Activated CD4-positive, CD25-positive, alpha-beta regulatory T cell (primary cell): ENCODE measurements at places on chromosomes 5 and 9.
A peak's percentile ranks its signal among the peaks of the same experiment; 100 is the strongest.

DNA sequence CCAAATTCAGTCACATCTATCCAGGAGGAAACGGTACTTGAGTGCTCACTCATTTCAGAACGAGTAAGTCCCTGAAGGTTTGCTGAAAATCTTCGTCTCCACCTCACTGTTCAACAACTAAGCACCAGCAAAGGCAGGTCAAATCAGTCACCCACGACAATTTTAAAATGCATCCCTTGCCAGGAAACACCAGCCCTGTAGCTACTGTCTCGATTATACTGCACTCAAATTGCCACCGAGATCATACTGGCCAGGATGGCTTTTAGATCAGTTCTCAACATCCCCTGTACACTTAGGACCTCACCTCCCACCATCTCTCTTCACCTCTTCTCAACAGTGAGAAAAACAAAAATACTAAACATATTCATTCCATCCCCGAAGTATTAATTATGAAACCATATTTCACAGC, 298.6 kb downstream of the AGTPBP1 start:
- no peak for DNase-seq

- no peak for DNase-seq
Observed at GRCh38 chr9:134842321-134842720, 38.3 kb upstream of the FCN2 start.

DNA sequence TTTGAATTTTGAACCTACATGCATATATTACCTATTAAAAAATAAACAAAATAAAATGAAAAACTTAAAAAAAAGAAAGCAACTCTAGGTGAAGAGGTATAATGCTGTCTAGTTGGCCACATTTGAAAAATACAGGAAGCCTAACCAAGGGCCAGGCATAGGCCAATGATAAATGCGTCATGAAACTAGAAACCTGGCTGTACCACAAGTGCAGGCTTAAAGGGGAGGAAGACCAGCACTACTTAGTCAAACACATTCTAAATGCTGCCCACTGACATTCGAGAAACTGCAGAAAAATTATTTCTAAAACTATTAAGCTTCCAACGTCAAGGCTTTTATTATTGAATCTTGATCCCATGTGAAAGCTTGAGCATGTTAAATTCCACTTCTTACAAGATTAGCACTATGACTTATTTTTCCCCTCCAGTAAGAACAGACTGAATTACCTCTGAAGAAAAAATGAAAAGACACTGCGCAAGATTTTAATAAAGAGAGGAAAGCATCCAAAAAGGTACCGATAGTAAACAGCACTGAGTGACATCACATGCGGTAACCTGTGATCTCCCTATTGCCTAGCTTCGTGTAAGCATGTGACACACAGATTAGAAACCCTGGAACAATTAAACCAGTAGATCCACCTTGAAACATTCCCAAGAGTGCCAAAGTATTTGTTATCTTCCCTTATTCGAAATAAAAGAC, 16.2 kb downstream of the CDC14B start:
- no peak for DNase-seq

DNA sequence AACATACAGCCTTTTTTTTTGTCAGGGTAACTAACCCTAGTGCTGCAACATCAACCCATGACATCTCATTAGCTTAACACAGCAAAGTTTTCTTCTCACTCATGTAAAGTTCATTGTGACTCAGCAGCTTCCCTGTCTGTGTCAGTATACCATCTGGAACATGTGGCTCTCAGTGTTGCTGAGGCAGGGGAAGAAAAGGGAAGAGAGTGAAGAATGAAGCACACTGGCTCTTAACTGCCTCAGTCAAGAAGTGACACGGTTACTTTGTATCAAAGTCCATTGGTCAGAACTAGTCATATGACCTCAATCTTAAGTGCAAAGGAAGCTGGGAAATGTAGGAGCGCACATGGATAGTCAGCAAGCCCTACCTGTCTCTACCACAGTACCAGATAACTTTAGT, 185.0 kb upstream of the ELL2 start:
- no peak for DNase-seq

- DNase-seq, result no peak
Observed at GRCh38 chr5:74105126-74105780, 479.3 kb downstream of the ARHGEF28 start.

DNA sequence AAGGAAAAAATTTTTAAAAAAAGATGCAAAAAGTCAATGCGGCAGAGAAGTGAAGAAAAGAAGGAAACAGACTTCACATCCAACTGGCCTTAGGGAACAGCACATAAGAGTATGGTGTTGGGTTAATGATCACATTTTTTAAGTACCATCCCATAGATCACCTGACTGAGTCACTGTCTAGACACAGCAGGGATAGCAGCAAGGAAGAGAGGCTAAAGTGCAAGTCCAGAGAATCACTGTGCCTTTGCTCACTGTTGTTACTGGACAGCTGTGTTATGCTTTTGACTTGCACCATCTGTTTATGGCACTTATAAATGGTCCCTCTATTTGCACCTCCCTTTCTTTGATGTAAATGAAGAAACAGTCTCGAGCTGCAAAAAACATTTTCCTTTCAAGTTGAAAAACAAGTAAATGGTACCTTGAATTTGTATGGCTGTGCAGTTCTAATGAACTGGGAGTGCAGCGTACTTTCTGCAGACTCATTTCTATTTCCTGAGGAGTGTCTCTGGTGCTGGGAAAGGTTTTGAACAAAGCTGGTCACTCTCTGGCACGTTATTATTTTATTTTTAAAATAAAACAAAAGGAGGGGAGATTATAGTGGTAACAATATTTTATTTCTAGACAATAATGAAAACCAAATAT, 84.2 kb downstream of the TRPM6 start:
- no peak for DNase-seq

- no peak for DNase-seq
Observed at GRCh38 chr9:124698265-124698664, 72.8 kb downstream of the NR6A1 start.

DNA sequence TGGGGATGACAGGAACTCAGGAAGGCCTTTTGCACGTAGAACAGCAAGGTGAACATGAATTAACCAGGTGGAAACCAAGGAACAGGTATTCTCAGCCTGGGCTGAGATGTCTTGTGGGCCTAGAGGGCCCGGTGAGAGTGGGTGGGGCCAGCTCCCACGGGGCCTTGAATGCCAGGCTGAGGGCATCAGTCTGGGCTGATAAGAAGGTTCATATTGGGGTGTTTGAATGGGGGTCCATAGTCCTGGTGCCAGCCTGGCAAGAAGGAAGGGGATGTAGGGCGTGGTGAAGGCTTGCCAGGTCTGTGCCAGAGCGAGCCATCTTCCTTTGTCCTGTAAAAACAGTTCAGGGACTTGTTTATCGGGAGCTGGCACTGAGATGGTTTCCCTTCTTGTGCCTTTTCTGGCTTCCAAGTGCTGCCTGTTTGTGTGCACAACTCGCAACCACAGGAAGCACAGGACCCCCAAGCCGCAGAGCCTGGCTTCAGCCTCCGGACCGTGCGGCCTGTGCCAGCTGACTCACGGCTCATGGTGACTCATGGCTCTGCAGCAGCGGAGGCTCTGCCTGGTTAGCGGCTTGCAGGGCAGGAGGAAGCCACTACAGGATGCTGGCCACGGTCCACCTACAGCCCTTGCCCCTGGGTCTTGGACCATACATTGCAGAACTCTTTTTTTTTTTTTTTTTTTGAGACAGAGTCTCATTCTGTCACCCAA, 2.4 kb downstream of the CARD19 start:
- DNase-seq, result peak; percentile 30

DNA sequence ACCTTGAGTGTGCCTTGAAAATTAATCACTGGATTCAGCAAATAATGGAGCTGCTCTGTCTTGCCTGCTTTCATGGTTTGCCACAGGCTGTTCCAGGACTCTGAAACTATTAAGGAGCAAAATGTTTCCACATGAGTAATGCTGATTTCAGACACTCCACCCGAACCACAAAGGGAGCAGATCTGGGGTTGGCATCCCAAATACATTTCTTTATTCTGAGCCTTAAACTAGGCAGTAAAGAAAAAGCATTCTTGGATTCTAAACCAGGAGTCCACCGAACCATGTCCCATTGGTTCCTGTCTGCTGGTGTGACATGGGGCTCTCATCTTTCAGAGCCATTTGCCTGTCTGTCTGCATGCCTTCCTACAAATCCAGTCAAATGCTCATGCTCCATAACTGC, 10.1 kb upstream of the C1QTNF3 start:
- no peak for DNase-seq

DNA sequence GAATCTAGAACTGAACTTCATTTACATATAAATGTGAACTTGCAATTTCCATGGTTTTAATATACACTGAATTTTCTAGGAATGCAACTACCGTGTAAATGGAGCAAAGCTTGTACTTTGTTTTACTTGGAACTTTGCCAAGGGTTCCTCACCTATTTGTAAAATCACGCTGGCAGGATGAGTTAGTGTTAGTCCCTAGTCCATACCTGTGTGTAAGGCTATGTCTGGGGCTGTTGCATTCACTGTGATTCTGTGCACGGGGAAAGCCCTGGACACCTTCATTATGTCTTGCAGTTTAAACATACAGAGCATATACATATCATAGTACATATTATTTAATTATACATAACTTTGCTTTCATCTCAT, 119.9 kb downstream of the PAX5 start:
- no peak for DNase-seq

- no peak for DNase-seq
Observed at GRCh38 chr5:87432460-87432859, 19.7 kb upstream of the CCNH start.

GRCh38 chr9:134195558-134195957, 31.2 kb upstream of the RNU6ATAC start:
- no peak for DNase-seq

DNA sequence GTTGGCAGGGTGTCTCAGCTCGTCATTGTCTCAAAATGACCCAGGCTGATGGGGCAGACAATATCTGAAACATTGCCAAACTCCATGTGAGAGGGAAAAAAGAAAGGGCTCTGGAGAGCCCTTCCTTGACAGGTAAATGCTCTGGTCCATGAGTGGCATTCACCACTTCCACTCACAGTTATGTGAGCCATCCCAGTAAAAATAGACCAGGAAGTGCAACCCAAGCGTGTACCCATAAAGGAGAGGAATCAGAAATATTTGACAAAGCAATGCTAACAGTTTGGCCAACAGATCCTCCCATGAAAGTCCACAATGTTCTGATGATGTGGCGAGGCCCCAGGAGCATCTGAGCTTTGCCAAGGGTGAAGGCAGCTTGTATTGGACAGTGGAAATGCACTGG, 49.4 kb downstream of the ASTN2 start:
- DNase-seq, result no peak

GRCh38 chr5:142763701-142764100, 6.5 kb upstream of the ARHGAP26 start:
- no peak for DNase-seq

GRCh38 chr5:96439477-96440184, 6.6 kb upstream of the PCSK1 start:
- DNase-seq, result no peak

GRCh38 chr9:5630081-5630507, 1.2 kb downstream of the RIC1 start:
- no peak for DNase-seq

GRCh38 chr9:28941856-28942255, 1368.6 kb upstream of the C9orf72 start:
- DNase-seq, result no peak

DNA sequence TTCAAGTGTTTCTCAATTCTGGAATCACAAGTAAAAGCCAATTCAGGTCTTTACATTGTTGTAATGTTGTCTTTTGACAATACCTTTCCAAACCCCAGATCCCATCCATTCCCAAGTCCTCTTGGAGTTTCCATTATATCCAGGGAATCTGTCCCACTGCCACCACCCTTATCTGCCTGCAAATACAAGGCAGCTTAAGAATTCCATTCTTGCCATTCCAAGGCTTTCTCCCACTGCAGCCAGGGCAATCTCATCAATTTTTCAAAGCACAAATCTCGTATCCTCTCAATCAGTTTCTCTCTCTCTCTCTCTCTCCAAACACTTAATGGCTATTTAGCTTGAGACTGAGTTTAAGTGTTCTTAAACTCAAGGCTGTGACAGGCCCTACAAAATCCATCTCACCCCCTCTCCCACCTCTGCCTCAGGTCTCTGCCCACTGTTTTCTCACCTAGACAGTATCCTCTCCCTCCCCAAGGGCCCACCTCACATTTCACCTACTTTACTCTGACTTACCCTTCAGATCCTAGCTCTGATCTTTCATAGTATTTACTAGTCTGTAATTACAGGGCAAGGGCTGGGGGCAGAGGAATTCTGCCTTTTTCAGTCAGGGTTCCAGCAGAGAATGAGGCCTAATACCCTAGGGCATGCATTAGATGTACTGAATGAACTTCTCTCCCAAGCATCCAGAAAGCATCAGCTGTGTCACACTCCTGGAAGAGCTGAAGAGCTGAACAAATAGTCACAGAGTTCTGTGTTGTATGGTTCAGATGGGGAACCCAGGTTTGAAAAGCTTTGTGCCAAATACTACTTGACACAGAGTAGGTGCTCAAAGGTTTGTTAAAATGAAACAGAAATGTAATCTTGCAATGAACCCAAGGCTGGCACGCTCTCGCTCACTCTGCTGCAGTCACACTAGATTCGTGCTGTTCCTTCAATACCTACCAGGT, 46.0 kb downstream of the RAPGEF1 start:
- no peak for DNase-seq

GRCh38 chr5:77912721-77913120, 136.6 kb upstream of the TBCA start:
- no peak for DNase-seq

GRCh38 chr5:79955356-79955895, 35.6 kb downstream of the MTX3 start:
- no peak for DNase-seq

DNA sequence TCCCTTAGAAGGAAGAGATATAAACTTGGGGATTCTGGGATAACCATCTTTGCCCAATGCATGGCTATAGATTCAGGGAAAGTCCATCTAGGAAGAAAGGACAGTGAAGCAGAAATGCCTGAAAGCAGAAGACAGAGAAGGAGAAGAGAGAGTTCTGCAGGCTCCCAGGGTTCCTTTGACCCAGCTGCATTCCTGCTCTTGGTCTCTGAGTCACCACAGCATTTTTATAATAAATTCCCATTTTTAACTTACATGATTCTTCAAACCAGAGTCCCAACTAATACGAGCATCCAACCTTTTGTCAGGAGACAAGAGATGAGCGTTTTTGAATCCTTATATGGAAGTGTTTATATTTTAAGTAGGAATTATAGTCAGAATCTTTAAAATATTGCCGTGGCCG, 12.0 kb upstream of the AOPEP start:
- no peak for DNase-seq

DNA sequence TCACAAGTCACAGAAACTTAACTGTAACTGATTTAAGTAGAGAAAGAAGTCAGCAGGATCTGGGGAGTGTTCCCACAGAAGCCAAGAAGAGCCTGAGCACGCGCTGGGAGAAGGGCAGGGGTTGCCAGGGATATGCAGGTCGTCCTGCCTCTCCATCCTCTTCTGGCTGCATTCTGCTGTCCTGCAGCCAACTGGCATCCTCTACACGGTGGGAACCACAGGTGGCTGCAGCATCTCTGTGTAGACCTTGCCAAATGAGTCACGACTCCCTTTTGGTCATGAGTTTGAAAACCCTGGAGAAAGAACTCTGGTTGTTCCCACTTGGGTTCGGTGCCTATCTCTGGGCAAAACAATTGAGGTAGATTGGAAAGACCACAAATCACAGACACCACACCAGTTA, 38.4 kb upstream of the PCA3 start:
- no peak for DNase-seq

GRCh38 chr9:98020476-98021145, 35.9 kb upstream of the NANS start:
- DNase-seq, result no peak

- DNase-seq, result no peak
Observed at GRCh38 chr9:123772967-123773366, 157.0 kb downstream of the DENND1A start.
